ENCODE measurements at places on chromosomes 2 and 18.
A peak's percentile ranks its signal among the peaks of the same experiment; 100 is the strongest.

DNA sequence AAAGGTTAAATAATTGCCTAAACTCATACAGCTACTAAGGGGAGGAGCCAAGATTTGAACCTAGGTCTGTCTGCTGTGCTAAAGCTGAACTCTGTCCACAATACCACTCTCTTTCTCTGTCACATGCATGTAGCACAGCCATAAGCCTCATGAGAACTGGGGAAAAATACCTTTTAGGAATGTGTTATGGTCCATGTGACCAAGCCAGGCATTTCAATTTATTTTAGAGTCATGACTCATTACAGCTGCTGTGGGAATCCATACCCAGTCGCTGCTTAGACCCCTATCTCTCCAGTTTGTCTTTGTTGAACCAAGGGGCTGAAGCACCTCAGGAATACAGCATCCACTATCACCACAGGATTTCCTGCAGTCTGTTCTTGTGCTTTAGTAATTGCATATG, 200.0 kb upstream of the SIX3 start:
- H3K4me3 ChIP-seq = no peak overlapping the region
- DNase-seq = no peak
- H3K4me1 ChIP-seq = no peaks in the 10 kb centered on the region
- no peak overlapping the region for H3K27ac ChIP-seq

- H3K27me3 ChIP-seq = no peaks in the 10 kb centered on the region
- H3K36me3 ChIP-seq = no peaks in the 10 kb centered on the region
- no peaks in the 10 kb centered on the region for H3K4me1 ChIP-seq
- H3K27ac ChIP-seq = no peak overlapping the region
Measured at GRCh38 chr18:79635427-79635726, 44.2 kb upstream of the CTDP1 start.

DNA sequence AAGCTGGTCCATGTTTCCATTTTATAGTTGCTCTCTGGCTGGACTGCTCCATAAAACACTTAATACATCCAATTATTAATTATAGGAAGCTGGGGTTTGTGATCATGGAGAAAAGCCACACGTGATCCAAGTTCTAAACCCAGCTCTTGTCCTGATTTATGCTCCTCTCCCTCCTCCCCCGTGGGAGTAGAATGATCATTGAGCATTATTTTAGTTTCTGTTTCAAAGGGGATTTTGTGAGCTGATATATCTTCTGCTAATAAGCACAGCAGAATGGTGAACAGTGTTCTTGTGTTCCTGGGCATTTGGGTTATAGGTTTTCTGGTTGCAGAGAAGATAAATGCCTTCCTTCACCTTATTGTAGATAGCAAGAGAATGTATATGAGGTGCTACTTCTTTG, 135.7 kb upstream of the TMEM200C start:
- DNase-seq = no peak
- no peak overlapping the region for H3K27ac ChIP-seq
- no peaks in the 10 kb centered on the region for H3K36me3 ChIP-seq
- H3K4me3 ChIP-seq = no peak overlapping the region
- H3K27me3 ChIP-seq = no peaks in the 10 kb centered on the region

DNA sequence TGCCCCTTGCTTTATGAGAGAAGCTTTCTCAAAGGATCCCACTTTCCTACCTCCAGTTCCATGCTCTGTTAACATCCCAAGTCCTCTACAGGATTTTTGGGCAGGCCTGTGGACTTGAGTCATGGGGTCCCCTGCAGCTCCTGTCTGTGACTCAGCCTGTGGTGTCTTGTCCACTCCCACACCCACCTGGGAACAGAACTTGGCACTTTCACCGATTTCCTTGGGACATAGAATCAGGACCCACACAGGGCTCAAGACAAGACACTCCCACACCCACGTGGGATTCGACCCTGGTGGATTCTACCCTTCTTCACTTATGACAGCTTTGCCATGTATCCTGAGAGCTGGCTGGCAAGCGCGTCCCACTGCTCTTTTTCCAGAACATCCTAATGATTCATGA, 30.7 kb upstream of the HDAC4 start:
- no peaks in the 10 kb centered on the region for H3K36me3 ChIP-seq
- no peak overlapping the region for H3K27ac ChIP-seq
- H3K4me1 ChIP-seq = no peaks in the 10 kb centered on the region
- no peak overlapping the region for H3K4me3 ChIP-seq
- H3K27me3 ChIP-seq = no peaks in the 10 kb centered on the region

DNA sequence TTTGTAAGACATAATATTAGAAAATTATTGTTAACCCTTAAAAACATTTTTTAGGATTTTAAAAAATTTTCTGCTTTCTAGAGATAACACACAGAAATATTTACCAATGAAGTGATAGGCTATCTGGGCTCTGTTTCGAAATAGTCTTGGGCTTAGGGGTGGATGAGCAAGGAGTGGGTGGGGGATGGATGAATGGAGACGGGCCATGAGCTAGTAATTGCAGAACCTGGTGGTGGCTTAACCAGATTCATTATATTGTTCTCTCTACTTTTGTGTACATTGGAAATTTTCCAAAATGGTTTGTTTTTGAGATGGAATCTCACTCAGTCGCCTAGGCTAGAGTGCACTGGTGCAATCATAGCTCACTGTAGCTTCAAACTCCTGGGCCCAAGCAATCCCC, 89.6 kb downstream of the TCF7L1 start:
- no peak overlapping the region for H3K27ac ChIP-seq
- no peaks in the 10 kb centered on the region for H3K36me3 ChIP-seq
- H3K27me3 ChIP-seq = no peaks in the 10 kb centered on the region
- DNase-seq = no peak
- H3K4me3 ChIP-seq = no peak overlapping the region
- no peaks in the 10 kb centered on the region for H3K4me1 ChIP-seq

- no peak overlapping the region for H3K4me3 ChIP-seq
- DNase-seq = no peak
- no peak overlapping the region for H3K27ac ChIP-seq
- H3K27me3 ChIP-seq = no peaks in the 10 kb centered on the region
- H3K36me3 ChIP-seq = no peaks in the 10 kb centered on the region
Measured at GRCh38 chr2:171958475-171958874, 36.2 kb downstream of the HAT1 start.

- H3K4me1 ChIP-seq = no peaks in the 10 kb centered on the region
- no peak for DNase-seq
- H3K4me3 ChIP-seq = no peak overlapping the region
- no peaks in the 10 kb centered on the region for H3K27me3 ChIP-seq
- no peaks in the 10 kb centered on the region for H3K36me3 ChIP-seq
Measured at GRCh38 chr2:2853346-2853745, 522.3 kb upstream of the MYT1L start.

- peak overlapping the region; percentile 45 for H3K27ac ChIP-seq
- H3K36me3 ChIP-seq = no peaks in the 10 kb centered on the region
- peaks cover 26% of the 10 kb centered on the region for H3K4me1 ChIP-seq
- DNase-seq = peak; percentile 83
- H3K4me3 ChIP-seq = peak overlapping the region; percentile 88
Measured at GRCh38 chr2:127415593-127416505, 2.4 kb upstream of the PROC start.

DNA sequence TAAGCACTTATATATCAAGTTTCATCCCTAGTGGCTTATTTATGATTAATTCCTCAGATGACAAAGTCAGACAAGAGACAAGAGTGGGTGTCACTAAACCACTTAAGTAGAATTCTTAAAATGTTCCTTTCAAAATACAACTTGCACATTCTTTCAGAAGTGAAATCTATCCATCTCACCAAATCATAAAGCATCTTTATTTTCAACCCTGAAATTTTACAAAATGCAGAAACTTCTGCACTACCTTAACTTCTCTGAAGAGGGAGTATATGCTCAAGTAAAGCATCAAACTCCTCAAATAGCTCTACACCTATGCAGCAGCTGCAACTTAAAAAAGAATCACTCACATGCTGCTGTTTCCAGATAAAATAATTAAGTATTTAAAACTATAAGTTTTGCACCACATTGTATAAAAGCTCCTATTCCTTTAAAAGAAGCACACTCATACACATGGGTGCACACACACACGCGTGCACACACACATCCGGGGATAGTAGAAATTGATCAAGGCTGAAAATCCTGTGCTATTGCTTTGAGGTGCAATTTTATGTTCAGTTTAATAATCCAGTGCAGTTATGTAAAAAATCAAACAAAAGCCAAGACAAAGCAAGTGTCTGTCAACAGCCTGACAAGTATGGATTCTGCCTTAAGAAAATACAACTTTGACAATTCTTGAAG, 244.5 kb downstream of the TCF4 start:
- H3K36me3 ChIP-seq = no peaks in the 10 kb centered on the region
- no peak overlapping the region for H3K27ac ChIP-seq
- no peaks in the 10 kb centered on the region for H3K4me1 ChIP-seq
- H3K27me3 ChIP-seq = no peaks in the 10 kb centered on the region

DNA sequence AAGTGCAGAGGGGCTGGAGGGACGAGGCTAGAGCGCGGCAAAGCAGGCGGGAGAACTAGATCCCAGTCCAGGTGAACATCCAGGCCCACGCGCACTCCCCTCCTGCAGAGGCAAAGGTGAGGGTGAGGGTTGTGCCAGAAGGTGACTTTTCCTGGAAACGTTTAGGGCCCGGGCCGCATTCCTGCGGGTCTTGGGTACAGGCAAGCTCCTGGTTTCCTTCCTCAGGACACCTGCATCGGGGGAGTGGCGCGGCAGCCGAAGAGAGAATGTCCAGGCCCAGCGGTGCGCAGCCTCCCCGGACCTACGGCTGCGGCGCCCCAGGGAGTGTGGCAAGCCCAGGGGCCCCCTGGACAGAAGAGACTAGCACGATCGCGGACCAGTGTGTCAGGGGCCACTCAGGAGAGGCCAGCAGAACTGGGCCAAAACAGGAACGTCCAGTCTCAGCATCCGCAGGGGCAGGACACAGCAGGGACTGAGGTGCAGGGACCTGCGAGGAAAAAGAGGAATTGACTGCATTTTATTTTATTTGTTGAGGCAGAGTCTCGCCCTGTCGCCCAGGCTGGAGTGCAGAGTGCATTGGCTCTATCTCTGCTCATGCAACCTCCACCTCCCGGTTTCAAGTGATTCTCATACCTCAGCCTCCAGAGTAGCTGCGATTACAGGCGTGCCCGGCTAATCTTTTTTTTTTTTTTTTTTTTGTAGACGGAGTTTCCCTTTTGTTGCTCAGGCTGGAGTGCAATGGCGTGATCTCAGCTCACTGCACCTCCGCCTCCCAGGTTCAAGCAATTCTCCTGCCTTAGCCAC, 8.7 kb upstream of the IMPA2 start:
- no peaks in the 10 kb centered on the region for H3K4me1 ChIP-seq
- H3K27ac ChIP-seq = no peak overlapping the region
- H3K36me3 ChIP-seq = no peaks in the 10 kb centered on the region
- H3K27me3 ChIP-seq = no peaks in the 10 kb centered on the region

DNA sequence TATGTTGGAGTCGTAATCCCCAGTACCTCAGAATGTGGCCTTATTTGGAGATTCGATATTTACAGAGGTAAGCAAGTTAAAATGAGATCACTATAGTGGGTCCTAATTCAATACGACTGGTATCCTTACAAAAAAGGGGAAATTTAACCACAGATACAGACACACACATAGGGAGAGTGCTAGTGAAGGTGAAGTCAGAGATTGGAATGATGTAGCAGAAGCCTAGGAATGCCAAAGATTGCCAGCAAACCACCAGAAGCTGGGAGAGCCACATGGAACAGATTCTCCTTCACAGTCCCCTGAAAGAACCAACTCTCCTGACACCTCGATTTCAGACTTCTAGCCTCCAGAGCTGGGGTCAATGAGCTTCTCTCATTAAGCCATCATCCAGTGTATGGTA, 17.7 kb upstream of the ACTR3 start:
- H3K27ac ChIP-seq = no peak overlapping the region
- peaks cover 16% of the 10 kb centered on the region for H3K4me1 ChIP-seq
- no peaks in the 10 kb centered on the region for H3K36me3 ChIP-seq

DNA sequence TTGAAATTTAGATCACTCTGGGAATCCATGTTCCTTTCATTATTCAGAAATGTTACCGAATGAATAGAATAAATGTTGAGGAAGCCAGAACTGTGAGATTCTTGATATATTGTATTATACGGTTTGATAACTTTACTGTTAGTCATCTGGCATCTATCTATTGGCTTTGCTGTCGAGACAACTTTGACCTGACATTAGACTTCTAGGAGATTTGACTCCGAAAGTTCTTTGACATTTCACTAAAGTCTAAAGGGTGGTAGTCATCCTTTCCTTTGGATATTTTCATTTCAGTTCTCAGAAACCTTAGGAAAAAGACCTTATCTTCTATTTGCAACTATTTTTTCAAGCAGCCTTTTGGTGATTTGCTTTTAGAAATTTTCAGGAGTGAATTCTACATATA, 1.9 kb downstream of the BMPR2 start:
- H3K27me3 ChIP-seq = no peaks in the 10 kb centered on the region
- peaks cover 30% of the 10 kb centered on the region for H3K4me1 ChIP-seq

Measured in CD4-positive, alpha-beta memory T cell (primary cell).